GM04503 (cell line): ENCODE measurements at places on chromosomes 2 and 18.

- no peak for DNase-seq
These were observed 122.7 kb downstream of the CAPN13 start for GRCh38 chr2:30684516-30684915.

DNA sequence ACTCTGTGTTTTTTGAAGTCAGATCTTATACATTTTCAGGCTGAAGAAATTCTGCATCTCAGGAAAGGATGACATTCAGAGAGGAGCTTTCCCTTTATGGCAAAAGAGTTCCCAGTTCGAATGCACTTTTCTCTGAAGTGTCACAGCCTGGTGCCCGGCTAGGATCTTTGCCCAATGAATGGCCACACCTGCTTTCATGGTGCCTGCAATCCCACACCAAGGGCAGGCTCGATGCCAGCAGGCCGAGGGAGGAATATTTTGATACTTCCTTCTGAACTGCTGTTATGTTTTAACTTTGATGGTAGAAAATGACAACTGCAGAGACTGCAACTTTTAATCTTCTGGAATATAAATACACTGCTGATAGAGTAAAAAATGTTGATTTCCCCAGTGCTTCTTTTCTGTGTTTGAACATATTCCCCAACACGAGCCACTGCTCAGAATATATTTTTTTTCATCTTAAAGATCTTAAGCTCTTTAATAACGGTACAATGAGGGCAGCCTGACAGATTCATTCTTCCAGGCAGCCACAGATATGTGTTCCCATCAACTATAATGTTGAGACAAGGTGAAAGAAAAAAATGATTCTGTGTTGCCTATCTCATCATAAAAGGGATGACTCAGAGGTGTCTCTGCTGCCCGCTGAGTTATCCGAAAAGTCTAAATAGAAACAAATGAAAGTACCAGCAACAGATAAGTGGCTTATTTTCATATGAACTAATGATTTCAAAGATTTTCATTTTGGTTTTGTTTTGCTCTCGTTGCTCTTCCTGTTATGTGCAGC is 848.5 kb downstream of the DCDC2C start:
- DNase-seq: no peak

GRCh38 chr2:227430639-227431038 is 41.3 kb upstream of the AGFG1 start:
- DNase-seq: no peak

DNA sequence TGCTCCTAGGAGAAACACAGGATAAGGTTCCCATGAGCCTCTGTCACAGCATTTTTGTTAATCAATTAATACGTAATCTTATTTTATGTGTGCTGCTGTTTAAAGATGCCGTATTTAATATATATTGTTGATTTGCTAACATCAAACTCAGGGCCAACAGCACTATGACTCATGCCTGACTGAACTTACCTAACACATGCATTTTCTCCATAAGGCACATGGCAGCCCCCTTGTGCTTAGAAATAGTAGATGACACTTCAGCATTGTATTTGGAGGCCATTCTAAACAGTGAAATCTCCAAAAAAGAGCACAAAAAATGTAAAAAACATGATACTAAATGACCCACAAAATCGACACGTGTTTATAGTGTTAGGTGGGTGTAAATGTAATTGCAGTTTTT is 314.8 kb downstream of the MYCN start:
- DNase-seq: no peak

DNA sequence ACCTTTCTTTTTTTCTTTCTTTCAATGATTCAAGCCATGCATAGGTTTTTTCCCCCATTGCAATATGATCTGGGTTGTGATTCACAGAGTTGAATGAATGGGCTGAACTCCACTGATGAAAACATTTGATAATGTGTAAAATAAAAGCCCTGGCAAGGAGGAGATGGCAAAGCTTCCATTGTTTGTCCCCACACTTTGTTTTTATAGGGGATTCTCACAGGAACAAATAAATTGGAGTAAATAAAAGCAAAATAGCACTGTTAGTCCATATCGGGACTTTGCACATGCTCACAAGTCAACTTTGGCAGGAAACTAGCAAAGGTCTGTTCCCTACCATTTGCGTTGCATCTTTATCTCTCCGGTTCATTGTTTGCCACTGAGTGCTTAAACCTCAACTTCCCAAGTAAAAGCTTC is 55.7 kb downstream of the MEIS1 start:
- no peak for DNase-seq

GRCh38 chr2:159072795-159073194 is 104.4 kb downstream of the TANC1 start:
- DNase-seq: no peak

DNA sequence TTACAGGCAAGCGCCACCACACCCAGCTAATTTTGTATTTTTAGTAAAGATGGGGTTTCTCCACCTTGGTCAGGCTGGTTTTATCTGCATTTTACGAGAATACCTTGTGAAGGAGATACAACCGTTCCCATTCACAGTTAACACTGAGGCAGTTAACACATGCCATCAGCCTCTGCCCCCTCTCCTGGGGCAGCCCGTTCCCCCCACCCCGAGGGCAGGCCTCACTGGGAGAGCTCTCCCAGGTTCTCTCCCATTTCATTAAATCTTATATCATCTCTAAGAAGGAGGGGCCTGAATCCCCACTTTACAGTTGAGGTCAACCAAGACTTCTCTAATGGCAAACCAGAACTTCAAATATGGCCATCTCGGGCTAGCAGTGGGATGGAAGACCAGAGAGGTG is 95.0 kb upstream of the ST3GAL5 start:
- DNase-seq: no peak

- peak; percentile 77 for DNase-seq
These were observed 24.9 kb upstream of the RAB10 start for GRCh38 chr2:26008851-26009566.

DNA sequence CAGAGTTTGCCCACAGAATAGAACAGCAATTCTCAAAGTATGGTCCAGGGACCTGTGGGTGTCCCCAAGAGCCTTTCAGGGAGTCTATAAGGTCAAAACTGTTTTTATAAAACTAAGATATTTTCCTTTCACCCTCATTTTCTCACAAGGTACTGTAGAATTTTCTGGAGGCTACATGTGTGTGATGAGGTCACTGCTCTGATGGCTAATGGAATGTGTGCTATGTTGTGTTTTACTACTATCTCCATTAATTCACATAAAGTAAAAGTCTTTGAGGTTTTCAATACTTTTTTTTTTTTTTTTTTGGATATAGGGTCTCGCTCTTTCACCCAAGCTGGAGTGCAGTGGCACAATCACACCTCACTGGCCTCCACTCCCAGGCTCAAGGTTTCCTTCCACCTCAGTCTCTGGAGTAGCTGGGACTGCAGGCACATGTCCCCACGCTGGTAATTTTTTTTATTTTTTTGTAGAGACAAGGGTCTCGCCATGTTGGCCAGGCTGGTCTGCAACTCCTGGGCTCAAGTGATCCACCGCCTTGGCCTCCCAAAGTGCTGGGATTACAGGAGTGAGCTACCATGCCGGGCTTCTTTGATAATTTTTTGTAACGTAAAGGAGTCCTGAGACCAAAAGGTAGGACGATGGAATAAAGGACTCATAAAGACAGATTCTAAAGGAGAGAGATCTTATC is 1.8 kb downstream of the TRABD2A start:
- DNase-seq: no peak

DNA sequence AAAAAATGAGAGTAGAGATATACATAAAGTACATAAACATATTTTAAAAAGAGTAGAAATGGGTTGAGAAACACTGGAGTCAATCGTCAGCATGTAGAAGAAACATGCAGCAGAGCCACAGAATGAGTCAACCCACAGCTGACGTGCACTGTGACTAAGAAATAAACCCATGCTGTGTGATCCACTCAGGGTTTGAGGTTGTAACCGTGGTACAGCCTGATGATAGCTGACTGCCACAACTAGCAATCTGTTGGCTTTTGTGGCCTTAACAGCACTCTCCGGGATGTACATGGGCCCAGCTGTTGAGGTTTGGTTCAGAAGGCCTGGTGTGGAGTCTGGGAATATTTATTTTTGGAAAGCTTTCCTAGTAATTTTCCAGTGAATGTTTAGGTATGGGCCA is 554.4 kb upstream of the MEX3C start:
- no peak for DNase-seq

GRCh38 chr18:70982292-70982691 is 693.4 kb downstream of the SOCS6 start:
- no peak for DNase-seq

- no peak for DNase-seq
These were observed 44.9 kb downstream of the PARD6G start for GRCh38 chr18:80202264-80202998.
